Activated naive CD8-positive, alpha-beta T cell treated with anti-CD3 and anti-CD28 coated beads, Interleukin-2, amount 10 ng/mL, durations not matched to agents 7 days and 5 days (primary cell): ENCODE measurements at places on chromosomes 7 and 10. TPM values are rescaled to one million over a fixed set of nuclear protein-coding genes. Genes with fewer than 3 reads are reported as not detected.

DNA sequence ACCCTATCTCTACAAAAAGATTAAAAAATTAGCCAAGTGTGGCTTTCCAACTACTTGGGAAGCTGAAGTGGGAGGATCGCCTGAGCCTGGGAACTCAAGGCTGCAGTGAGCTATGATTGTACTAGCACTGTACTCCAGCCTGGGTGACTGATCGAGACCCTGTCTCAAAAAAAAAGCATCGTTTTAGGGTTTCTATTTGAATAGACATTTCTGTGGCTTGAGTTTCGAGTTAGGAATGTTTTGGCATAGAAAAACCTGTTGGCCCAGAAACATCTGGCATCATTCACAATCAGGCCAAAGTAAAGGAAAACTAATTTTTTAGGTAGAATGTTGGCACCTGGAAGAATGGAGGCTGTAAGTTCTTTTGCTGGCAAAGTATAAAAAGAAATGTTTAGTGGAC lies 72.4 kb downstream of the AUTS2 start:
- DNase-seq, result no peak

The PKD1L1 gene
- 0.17 TPM for total RNA-seq

The ZNF365 gene
- 0.94 TPM for total RNA-seq

DNA sequence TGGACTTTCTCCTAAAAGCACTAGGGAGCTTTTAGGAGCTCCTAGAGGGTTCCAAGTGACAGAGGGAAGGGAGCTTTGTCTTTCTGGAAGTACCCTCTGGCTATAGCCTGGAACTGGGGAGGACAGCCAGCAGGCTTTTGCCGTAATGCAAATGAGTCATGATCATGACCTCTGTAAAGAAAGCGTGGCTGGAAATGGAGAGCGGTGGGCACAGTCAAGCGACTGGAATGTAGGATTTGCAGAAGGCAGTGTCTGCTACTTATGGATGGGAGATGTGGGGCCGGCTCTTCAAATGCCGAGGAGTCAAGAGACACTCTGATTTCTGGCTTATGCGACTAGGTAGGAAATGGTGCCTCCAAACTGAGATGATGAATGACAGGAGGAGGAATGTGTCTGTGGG lies 34.6 kb upstream of the PLPP4 start:
- DNase-seq, result no peak

DNA sequence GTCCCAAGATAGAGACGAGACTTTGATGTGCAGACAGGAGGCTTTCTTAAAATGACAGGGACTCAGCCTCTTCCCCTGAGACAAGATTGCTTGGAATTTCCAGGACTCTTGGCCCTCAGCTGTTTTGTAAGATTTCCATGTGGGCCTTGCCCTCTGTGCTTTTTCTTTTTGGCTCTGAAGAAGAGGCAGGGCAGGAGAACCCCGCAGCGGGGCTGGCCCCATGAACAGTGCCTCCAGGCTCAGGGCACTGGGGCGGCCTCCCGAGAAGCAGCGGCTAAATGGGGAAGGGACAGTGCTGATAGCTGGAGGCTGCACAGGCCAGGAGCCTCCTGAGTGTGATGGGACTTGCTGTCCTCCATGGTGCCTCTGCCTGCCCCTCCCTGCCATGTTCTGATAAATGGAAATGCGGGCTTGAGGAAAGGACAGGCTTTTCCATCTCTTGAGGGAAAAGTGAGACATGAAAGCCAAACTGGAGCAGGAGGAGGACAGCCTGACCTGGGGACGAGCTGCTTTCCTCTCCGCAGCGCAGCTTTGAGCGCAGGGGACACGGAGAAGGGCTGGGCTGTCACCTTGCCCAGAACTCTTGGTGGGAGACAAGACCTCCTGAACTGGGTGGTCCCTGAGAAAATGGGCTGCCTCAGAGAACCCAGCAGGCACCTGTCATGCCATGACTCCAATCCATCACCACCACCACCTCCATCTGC lies 12.1 kb downstream of the SAP25 start:
- DNase-seq, result no peak

The SAP25 gene
- total RNA-seq, result 54.3 TPM

DNA sequence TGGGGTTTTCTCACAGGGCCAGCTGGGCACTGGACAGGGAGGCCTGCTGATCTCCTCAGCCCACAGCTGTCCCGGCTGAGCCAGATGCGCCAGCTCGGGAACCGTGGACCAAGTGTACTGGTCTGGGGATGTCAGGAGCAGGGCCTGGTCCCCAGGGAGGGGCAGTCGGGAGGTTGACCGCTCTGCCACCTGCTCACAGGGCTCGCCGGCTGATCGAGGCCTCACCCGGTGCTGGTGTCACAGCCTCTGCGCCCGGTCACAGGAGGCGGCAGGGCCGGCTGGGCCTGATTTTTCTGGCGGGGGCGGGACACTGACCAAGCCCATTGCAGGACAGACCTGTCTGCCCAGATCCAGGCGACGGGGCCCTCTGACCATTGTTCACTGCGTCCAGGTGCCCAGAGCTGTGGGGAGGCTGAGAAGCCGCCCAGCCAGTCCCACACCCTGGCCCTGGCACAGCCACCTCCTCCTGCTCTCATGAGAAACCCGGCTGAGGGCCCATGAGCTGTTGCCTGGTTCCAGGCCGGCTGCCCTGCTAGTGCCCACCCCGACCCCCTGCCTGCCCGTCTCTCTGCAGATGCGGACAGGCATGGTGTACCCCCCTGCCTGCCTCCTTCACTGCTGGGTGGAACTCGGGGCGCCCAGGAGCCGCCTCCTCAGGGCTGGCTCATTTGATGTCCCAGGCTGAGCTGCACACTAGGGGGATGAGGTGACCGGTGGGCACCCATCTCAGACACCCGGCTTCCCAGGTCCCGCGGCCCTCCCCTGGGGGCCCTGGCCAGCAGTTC lies 3.0 kb upstream of the TMEM184A start:
- no peak for DNase-seq

The TMEM176A gene
- total RNA-seq, result 0.54 TPM

DNA sequence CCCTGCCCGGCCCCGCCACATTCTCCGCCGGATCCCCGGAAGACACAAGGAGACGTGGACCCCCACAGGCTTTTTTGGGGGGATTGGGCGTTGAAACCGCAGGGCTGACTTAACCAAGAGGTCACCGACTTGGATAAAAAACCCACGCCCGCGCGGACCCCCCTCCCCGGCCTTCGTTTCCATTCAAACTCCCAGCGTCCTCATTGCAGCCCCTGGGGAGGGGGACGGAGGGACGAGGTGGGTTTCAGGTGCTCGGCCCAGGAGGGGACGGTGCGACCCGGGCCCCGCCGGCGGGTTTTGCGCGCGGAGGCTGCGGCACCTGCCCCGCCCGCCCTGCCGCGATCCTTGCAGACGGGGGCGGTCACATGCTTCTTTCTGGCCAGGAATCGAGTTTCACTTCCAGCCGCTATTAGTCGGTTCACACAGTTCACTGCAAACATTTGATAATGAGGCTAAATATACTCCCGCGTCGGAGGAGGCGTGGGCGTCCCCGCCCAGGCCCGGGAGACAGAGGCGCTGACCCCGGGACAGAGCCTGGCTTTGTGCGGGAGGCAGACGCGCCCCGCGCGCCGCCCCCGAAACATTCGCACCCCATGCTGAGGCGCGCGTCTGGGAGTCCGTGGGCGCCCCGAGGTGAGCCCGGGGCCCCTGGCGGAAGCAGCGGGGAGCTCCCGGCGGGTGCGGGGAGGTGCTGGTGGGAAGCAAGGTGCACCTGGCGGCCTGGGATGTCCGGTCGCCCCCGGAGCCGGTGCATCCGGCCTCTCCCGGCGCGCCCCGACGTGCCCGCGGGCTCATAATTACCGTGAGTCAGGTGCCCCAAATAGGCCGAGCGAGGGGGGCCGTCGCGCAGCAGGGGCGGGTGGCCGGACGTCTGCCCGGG lies 2.7 kb upstream of the PDGFA start:
- peak; percentile 56 for DNase-seq

The C10orf62 gene
- total RNA-seq, result not detected

DNA sequence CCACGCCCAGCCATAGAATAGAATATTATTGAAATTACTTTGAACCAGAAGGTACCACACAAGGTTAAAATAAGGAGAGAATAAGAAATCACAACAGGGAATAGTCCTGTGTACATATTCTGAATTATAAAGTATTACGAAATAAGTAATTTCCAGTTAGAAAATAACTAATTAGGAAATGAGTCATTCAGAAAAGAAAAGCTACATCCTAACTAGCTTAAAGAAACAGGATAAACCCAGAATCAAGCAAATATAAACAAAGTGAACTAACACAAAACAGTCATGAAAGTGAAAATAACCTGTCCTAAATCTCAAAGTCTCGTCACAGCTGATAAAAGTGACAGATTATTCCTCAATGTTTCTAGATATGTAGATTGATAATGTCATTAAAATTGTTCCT lies 74.8 kb upstream of the NEBL start:
- DNase-seq, result no peak

DNA sequence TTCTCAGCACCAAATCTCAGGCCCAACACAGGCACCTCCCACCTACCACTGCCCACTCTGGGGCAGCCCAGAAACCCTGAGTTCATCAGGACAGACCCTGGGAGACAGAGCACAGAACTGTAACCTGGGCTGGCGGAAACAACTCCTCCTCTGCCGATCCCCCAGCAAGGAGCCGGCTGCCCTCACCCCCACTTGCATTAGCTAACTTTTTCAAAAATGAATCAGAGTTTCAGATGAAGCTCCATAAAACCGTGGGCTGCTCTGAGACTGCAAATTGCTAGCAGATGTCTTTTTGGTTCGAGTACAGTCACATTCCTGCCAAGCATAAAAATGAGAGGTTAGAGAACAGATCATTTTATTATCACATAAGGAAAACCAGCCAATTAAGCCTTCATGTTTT lies 93.4 kb upstream of the PARD3 start:
- no peak for DNase-seq

DNA sequence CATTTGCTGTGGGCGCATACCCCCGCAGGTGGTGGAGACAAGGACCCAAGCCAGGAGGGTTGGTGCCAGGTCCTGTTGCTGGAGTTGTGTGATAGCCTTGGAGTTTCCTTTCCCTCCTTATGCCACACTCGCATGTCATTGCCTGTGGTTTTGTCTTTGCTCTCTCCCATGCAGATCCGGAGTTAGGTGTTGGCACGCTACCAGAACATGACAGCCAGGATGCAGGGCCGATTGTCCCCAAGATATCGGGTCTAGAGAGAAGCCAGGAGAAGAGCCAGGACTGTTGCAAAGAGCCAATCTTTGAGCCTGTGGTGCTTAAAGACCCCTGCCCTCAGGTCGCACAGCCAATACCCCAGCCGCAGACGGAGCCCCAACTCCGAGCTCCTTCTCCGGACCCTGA lies 369.2 kb upstream of the GALNT17 start:
- no peak for DNase-seq
